Stomach (tissue), 19 donors: ENCODE measurements at places on chromosomes 6 and 20. TPM values are rescaled to one million over a fixed set of nuclear protein-coding genes. Genes with fewer than 3 reads are reported as not detected.

RAB44 gene
- not detected for total RNA-seq

RIPPLY2 gene
- not detected for total RNA-seq

SAYSD1 gene
- total RNA-seq, result 1.2 TPM

RIMS1 gene
- 45.2 TPM for total RNA-seq

- DNase-seq, result no peak
Observed at GRCh38 chr6:136153707-136154375, 96.3 kb downstream of the MTFR2 start.

DNA sequence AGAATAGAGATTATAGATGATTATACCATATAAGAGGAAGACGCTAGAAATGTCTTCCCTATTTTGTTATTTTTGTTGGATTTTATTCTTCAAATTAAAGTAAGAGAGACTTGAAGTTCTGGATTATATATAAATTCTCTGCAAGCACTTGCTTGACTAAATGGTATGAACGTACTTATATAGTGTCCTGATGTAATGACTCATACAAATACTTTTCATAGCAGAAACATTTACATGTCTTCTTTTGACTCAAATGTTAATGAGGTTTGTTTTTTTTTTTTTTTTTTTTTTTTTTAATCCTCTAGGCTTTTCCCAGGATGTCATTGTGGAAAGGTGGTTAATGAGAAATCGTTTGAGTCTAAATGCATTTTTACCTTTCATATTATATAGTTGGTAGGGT, 55.0 kb downstream of the PDE7B start:
- no peak for DNase-seq

DNA sequence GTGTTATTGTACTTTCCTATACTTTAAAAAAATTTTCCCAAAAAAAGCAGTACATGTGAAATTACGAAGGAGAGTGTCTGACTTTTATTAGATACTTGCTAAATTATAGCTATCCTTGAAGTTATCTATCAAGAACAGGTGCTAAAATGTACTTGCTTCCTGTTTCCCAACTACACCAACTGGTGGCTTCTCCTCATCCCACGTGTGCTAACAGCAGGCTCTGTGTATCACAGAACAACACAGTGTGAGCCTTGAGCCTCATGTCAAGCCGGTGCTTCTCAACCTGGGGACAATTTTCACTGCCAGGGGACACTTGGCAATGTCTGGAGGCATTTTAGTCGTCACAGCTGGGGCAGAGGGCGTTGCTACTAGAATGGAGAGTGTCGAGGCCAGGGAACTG, 36.2 kb upstream of the CDYL start:
- no peak for DNase-seq

- peak; percentile 62 for DNase-seq
Observed at GRCh38 chr20:20824924-20825584, 112.6 kb upstream of the RALGAPA2 start.
